CD4-positive, alpha-beta memory T cell (primary cell): ENCODE measurements at places on chromosomes 12 and 14.

- no peak for DNase-seq
Measured at GRCh38 chr12:20620261-20620660, 74.9 kb upstream of the SLCO1C1 start.

DNA sequence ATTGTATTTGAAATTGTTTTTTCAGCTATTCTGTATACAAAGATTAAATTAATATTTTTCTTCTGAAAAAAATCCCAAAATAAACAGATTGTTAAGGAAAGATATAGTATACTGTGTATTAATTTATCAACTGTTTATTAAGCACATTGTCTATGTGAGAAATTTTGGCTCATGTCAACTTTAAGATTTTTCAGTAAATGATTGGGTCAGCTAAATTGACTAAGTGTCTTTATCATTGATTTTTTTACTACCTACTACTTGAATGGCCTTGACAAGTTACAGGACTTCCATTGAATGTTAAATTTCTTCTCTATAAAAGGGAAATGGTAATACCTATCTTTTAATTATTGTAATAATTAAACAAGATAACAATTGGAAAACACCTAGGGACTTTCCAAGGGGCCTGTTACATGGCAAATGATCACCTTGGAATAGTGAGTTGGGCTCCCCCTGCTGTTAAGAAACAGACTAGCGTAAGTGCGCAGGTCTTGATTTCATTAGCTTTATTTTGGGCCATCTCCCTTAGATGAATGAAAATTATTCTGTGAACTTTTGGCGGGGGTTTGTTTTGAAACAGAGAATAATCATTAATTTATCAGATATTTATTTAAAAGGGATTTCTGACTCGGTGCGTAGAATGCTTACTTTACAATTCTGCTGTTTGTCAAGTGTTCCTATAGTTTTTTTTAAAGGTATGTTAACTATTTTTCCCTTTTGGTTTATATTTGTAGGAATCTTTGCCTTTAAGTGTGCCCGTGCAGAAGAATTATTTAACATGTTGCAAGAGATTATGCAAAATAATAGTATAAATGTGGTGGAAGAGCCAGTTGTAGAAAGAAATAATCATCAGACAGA is 14.5 kb upstream of the CCT2 start:
- peak; percentile 76 for DNase-seq

GRCh38 chr12:78863482-78864402 is 832 bp upstream of the SYT1 start:
- no peak for DNase-seq

DNA sequence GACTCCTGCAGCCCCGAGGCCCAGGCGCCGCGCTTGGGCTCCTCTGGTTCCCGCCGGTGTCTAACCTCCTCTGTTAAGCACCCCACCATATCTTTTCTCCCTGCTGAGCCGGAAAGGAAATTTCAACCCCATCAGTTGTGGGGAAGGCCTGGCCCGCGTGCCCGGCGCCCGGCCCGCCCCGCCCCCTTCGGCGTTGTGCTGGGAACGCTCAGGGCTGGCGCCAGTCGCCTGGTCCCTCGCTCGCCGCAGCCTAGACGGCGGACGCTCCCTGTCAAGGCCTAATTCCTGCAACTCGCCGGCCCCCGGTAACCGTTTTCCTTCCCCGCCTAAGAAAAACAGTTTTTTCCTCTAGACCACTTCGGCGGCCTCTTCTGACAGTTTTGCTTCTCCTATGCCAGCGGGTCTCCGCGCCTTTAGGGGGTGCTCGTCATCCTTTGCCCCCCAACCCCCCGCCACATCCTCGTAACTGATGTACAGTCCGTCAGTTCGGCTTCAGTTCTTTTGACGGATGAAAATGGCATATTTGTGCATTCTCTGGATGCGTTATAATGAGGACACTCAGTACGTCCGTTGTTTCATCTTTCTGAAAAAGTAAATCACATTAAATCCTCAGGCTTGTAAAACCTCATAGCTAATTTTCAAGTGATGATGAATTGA is 506 bp upstream of the NAP1L1 start:
- no peak for DNase-seq

DNA sequence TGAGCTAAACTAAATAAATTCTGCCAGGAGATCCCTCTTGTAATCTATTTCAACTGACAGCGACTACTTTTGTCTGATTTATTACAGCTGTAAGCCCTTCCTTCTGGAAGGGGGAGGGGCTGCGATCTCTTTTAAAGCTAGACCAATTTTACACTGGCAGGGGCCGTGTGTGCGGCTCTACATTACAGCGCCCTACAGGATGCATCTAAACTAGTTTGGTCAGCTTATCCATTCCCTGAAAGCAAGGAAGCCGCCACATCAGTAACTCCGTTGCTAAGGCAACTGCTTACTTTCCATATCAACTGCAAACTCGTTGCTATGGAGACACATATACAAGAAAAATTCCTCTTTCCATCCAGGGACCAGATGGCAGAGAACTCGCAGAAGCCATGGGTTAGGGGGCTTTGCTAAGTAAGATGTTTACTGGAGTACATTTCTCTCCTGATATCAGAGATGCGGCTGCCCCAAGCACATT is 17.4 kb downstream of the FOXN3 start:
- DNase-seq: no peak

GRCh38 chr12:132071040-132071810 is 72.9 kb downstream of the DDX51 start:
- no peak for DNase-seq

GRCh38 chr12:6207259-6207925 is 7.2 kb downstream of the CD9 start:
- DNase-seq: no peak

- no peak for DNase-seq
Measured at GRCh38 chr12:85509081-85509856, 229.2 kb downstream of the ALX1 start.

DNA sequence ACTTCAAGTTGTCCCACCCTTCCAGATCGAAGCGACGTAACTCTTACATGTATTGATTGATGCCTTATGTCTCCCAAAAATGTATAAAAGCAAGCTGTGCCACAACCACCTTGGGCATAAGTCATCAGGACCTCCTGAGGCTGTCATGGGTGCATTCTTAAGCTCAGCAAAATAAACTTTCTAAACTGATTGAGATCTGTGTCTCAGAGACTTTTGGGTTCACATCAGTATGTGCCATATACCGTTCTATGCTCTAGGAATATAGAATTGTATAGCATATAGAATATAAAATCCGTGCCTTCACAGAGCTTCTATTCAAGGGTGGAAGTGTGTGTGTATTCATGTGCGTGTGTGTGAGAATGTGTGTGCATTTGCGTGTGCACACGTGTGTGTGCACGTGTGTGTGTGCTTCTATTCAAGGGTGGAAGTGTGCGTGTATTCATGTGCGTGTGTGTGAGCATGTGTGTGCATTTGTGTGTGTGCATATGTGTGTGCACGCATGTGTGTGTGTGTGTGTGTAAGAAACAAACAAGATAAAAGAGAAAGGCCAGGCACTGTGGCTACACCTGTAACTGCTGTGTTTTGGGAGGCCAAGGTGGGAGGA is 11.5 kb upstream of the STX2 start:
- no peak for DNase-seq

DNA sequence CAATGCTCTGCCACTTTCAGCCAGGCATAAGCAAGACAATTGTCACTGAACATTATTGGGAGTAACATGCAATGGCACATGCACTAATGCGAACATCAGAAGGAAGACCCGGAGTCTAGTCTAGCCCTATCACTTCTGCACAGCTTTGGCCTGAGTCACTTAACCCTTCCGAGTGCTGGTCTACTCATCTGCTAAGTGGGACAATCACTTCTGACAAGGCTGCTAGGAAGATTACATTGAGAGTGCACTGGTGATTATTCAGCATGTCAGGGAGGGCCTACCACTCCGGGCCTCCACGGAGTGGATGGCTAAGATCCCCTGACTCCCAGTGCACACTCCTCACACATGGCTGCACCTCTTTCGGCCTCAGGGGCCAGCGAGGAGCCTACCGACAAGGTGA is 240.9 kb downstream of the DPF3 start:
- no peak for DNase-seq

DNA sequence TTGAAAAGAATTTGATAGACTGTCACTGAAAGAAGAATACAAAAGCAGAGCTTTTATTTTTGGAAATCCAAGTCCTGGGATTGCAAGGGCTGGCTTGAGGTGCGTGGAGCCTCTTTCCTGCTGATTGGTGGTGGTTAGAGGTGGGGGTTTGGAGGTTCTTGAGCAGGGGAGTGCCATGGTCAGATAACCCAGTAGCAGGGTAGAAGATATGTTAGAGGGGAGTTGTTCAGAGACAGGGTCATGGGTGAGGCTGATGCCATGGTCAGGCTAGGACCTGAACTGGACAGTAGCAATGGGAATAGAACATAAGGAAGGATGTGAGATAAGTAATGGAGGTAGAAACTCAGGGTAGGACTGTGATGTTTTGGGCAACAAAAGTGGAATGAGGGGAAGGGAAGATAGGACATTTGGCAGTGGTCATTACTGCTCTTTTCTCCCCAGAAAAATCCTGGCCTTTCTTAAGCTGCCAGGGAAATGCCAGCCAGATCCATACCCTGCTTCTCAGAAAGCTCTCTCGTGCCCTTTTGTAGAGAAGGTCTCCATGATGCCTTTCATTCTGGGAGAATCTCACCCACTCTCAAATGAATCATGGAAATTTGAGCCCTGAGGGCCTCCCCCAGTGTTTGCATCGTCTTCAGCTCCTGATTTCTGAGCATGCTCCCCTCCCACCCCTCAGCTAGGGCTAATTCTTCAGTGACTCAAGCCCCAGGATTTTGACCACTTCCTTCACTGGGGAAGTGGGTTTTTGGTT is 9.5 kb downstream of the EMP1 start:
- DNase-seq: no peak

DNA sequence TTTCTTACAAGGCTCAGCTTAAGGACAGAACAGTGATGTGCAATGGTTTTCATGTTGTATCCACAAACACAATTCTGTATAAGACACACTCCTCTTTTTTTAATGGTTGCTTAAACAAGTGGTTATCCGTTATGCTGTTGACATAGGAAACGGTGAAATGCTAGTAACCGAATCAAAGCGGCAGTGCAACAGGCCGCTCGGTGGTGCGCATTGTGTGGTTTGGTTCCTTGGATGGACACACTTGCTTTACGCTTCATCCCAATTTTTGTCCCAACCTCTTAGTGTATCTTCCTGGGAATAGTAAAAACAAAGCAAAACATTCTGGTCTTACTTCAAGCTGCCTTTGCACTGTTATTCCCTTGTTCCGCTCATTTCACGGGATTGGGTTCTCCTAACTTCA is 650 bp upstream of the PTGER2 start:
- no peak for DNase-seq

DNA sequence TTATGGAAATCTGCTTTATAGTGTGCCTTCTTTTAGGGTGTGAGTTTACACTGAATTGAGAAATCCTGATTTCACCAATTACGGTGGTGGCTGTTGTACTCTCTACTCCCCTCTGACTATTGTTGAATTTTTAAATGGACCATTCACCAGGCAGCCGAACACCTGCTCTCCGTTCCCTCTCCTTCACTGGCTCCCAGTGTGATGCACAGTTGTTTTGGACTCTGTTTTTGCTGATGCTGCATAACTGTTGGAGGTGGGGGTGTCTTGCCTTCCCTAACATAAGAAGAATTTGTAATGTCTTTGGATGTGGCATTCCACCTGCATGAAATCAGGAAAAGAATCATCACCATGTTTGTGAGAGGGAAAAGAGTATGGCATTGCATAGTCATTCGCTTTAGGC is 341.2 kb downstream of the SNAPC1 start:
- DNase-seq: no peak

GRCh38 chr12:30902001-30902400 is 24.5 kb upstream of the TSPAN11 start:
- no peak for DNase-seq

- DNase-seq: no peak
Measured at GRCh38 chr12:116137318-116137717, 140.2 kb downstream of the MED13L start.

- DNase-seq: no peak
Measured at GRCh38 chr12:10497602-10498001, 8.1 kb upstream of the EIF2S3B start.

GRCh38 chr12:119500209-119500608 is 93.4 kb upstream of the TMEM233 start:
- no peak for DNase-seq

GRCh38 chr12:51247523-51248206 is 9.0 kb downstream of the DAZAP2 start:
- no peak for DNase-seq

GRCh38 chr14:68547305-68548193 is 245.3 kb downstream of the ZFP36L1 start:
- DNase-seq: no peak

DNA sequence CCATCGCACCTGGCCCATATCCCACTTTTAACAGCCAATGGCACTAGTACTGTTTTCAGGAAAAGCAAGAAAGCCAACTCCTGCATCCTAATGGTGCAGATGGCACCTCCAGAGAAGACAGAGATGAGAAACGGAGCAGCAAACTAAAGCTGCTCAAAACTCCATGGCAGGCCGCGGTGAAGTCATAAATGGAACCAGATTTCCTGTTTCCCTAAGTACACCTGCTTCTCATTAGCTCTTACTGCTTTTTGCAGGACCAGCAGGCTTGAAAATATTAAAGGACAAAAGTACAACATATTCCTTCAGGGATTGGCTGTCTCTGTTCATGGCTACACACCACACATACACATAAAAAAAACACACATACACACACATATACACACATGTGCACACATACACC is 36.7 kb upstream of the LGALS3 start:
- DNase-seq: no peak

DNA sequence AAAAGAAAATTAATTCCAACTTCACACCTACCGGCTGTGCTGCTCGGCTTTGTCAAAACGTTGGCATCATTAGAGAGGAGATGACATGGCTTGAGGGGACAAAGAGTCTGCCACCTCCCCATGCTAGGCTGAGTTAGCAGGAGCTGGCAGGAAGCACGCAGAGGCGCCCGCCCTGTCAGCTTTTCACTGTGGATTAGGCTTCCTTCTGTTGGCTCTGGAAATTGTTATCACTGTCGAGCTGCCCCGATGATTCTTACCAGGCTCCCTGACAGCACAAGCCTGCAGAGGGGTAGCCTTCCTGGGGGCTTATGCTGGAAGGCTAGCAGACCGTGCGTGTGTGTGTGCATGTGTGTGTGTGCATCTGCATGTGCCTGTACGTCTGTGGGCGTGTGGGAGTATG is 490.9 kb upstream of the TBX3 start:
- no peak for DNase-seq

DNA sequence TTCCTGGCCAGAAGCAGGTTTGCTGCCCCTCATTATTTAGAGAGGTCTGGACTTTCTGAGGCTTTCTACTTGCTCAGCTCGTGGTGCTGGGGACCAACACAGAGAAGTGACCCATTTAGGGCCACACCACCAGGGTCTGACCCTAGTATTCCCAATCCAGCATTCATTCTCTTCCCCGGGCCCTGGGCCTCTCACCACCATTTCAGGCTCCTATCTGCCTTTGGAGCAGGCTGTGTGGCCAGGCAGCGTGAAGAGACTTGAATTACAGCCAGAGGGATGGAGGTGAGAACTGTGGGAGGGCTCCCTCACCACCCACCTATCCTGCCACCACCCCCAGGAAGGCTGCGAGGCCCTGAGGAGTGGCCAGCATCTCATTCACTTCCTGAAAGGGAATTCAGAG is 24.6 kb downstream of the FAM222A start:
- DNase-seq: no peak

GRCh38 chr12:15037091-15037687 is 64.3 kb downstream of the PDE6H start:
- no peak for DNase-seq
